Hair follicular keratinocyte (primary cell): ENCODE measurements at places on chromosomes 1 and 21. TPM values are rescaled to one million over a fixed set of nuclear protein-coding genes. Genes with fewer than 3 reads are reported as not detected.

The KRTAP19-3 gene
- not detected in 2 replicates for total RNA-seq

The CCDC190 gene
- total RNA-seq: not detected in 2 replicates

The SPRR2G gene
- not detected in 2 replicates for total RNA-seq

The C1orf174 gene
- 26.0 and 34.2 TPM in 2 replicates for total RNA-seq

The B3GALT2 gene
- not detected in 2 replicates for total RNA-seq

The MTARC1 gene
- 4.8 and 5.2 TPM in 2 replicates for total RNA-seq

The OPRD1 gene
- total RNA-seq: not detected in 2 replicates

The RORC gene
- total RNA-seq: 0.16 TPM in 1 of 2 replicates, not detected in the other

The F5 gene
- total RNA-seq: not detected in 2 replicates

The IFI44 gene
- 2.4 and 7.9 TPM in 2 replicates for total RNA-seq

The SPRR3 gene
- 0.61 and 0.70 TPM in 2 replicates for total RNA-seq
